ENCODE measurements at places on chromosomes 1 and 21. TPM values are rescaled to one million over a fixed set of nuclear protein-coding genes. Genes with fewer than 3 reads are reported as not detected.

DNA sequence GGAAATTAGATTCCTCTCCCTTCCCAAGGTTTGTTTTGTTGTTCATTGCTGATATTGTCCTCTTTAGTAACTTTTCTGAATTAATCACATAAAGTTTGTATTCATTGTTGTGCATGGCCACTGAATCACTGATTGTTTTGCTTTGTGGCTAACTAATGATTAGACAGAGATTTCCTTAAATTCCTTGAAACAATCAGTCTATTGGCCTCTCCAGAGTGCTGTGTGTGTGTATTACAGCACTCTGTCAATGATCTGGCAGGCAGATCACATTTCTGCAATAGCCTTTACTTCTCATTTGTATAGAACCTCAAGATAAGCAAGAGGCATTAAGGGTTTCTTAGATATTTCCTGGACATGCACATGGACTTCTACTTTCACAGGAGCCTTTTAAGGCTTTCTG is 78.6 kb downstream of the DUSP10 start:
- DNase-seq, result no peak

DNA sequence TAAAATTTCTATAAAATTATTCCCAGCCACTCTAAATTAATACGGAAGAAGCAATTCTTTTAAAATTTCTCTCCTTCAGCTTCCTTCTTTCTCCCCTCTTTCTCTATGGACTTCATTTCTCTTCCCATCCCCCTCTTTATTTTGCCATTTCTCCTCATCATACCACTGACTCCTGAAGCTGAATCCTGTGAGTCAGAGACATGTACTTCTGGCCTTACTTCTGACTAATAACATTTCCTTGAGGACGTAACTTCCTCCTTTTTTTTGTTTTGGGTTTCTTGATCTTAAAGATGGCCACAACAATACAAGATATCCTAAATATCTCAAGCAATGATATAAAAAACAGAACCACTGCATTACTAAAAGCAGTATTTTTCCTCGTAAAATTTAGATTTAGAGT is 63.6 kb upstream of the DENND1B start:
- DNase-seq, result no peak

DNA sequence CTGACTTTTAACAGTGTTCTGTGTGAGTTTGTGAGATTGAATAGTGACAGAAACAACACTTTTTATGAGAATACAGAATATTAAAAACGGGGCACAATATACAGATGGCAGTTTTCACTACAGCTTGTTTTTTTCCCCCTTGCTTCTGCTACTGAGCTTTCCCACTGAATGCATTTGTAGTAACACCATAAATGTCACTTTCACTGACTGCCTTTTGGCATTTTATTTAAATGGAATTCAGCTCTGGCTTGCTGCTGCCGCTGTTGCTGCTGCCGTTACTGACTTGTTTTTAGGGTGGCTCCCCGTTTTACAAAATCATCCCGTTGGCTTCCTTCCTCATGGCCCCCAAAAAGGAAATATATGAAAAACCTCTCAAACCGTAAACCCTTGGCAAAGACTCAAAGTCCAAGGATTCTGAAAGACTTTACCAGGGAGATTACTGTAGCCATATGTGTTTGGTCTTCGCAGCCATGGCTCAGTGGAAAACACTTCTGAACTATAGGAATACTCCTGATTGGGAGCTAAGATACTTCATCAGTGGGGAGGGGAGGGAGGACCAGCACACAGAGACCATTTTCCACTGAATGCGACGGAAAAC is 151.0 kb downstream of the NUF2 start:
- no peak for DNase-seq

- no peak for DNase-seq
Observed at GRCh38 chr21:38246511-38246910, 10.3 kb upstream of the KCNJ15 start.

Gene CD1B
- not detected for polyA plus RNA-seq

- no peak for DNase-seq
Observed at GRCh38 chr1:211714154-211714553, 38.7 kb upstream of the NEK2 start.

- no peak for DNase-seq
Observed at GRCh38 chr1:96365596-96366390, 355.8 kb upstream of the PTBP2 start.

DNA sequence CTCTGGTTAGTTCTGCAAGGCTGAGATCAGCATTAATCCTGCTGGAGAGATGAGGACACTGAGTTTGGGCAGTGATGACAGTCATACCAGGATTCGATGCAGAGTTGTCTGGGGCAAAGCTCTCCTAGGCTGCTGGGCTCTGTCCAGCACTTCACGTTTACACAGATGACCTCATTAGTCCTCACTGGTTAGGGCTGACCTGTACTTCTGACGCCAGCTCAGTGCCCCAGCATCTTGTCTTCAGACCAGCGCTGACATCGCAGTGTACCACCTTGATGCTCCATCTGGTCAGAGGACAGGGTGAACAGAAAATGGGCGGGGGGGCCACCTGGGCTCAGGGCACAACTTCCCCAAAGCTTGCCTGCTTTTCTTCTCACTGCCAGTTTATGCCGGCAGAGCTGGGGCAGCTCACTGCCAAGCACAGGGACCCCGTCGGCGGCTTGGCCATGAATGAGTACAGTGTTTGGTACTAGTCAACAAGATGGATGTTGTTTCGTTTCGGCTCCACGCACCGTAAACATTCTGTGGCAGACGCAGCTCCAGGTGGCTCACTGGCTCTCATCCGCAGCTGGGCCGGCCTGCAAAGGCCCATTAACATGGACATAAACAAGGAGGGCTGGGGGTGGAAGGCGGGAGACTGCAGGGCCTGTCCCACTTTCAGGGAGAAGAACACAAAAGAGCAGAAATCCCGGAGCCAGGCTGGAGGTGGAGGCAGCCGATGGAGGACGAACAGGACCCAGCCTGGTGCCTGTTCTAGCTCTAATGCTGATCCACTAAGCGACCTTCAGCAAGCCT is 118.7 kb downstream of the GLIS1 start:
- DNase-seq, result no peak

Gene NIPAL3
- 27.3 TPM for polyA plus RNA-seq

All from hepatocyte (in vitro differentiated cells).